ENCODE measurements at places on chromosomes 6 and 20.

DNA sequence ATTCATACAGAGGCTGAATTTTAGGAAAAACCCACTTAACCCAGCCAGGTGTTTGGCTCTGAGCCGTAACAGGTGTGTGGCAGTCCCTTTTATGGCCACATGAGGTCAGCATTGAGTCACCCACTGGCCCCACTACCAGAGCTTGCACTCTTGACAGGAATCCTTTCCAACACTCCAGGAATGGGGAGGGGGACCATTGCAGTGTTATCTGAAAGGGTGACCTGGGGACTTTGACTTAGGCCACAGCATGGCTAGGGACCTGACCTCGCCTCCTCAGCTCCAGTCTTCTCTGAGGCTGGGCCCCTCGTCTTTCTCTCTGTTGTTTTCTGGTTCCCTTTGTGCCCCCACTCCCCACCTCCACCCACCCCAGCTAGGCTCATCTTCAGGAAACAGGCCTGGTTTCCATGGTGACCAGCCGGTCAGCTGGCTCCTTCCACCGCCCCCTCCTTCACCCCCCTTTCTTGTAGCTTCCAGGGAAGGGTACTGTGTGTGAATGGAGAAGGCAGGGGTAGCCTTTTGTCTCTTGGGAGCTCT, 2.1 kb upstream of the TMEM151B start:
- peak; percentile 67 for DNase-seq

- DNase-seq = no peak
These were observed 26.8 kb downstream of the RRBP1 start for GRCh38 chr20:17655286-17655651.

DNA sequence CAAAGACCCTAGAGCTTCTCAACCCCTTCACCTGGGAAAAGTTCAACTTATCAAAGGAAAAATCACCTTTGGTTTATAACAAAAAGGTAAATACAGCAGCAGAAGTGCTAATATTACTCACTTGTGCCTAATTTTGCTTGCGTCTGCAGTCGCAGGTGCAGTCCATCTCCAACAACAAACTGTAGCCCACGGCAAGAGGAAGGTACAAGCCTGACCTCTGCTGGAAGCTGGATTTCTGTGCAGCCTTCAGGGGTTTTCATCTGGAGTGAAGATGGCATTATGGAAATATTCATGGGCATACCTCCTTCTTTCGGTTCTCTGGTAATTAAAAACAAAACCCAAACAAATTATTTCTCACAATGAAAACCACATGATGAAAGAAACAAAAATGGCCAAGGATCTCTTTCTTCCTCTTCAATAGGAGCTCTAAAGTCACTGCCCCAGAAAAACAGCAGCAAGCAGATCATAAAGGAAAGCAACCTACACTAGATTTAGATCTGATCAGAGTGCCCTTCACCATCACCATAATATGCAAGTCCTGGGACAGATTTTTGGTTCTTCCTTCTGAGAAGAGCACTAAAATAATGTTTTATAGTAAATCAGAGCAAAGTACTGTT, 7.8 kb downstream of the UBE3D start:
- peak; percentile 4 for DNase-seq

DNA sequence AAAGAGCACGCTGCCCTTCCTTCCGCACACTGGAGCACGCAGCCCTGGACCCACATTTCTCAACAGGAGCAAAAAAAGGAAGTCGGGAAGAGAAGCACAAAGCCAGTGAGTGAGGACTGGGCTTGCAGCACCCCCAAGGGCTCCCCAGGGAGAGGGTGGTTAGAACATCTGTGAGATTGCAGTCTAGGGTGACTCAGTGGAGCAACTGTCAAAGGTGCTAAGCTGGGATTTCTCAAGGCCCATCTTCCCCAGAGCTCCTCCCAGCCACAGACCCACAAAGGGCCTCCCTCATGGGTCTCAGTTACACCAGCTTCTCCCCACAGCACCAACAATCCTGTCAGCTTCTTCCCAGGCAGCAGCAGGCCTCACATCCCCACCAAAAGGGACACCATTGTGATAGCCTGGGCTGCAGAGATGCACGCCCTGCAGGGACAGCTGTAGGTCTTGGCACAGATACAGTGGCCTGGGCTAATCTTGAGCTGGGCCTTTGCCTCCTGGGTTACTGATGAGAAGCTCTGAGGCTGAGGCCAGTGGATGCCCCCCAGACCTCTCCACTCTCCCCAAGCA, 39.6 kb upstream of the CD93 start:
- DNase-seq = no peak

DNA sequence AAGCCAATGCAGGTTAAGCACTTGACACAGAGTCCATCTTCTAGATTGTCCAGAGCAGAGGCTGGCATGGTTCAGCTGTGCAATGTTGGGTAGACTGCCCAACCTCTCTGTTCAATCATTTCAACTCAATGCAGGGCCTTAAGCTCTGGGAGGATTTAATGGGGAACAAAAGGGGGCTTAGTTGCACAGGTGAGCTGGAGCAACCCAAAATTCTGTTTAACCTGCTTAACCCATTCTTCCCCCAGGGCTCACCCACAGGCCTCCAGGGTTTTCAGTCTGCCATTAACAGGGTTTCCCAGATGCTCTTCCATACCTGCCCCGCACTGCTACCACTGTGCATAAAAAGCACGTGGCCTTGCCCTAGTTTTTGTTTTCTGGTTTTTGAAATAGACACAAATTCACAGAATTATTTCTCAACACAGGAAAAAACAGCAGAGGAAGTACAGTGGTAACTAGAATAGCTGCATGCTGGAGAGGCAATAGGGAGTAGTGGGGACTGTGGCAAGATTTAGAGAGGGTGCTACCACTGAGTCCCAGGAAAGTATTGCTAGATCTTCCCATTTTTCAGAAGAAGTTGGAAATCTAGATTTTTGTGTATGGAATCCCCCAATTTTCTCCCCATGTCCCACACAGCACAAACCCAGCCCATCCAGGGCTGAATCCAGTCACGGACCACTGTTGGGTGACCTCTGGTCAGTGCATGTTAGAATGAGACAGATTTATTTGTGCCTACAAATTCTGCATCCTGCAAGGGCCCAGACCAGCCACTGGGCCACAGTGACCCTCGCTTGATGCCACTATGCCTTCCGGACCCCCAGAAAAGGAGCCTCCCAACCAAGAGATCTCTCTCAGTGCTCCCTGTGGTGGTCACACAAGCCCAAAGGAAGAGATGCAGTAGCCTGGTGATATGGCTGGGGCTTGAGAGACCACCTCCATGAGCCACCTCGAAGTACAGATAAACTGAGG, 4.6 kb downstream of the PTGIS start:
- DNase-seq = no peak

DNA sequence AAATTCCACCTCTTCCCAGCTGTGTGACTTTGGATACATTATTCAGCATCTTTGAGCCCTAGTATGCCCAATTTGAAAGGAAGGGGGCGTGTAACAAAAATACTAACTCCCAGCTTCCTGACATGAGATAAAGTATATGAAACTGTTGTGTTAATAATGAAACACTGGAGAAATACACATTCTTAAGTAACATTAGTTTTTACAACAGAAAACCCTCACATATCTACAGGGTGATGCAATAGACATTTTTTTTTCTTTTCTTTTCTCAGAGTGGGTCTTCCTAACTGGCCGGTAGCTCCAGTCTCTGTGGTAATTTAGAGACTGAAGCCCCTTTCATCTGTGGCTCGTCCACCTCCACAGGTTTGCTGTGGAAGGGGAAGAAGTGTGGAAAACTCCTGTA, 79.5 kb downstream of the CD83 start:
- DNase-seq = no peak

GRCh38 chr20:62651285-62652021, 9.2 kb downstream of the SLCO4A1 start:
- DNase-seq = peak; percentile 53

- no peak for DNase-seq
These were observed 22.7 kb downstream of the ZDHHC14 start for GRCh38 chr6:157403686-157404051.

GRCh38 chr6:73481969-73482368, 20.4 kb downstream of the MTO1 start:
- no peak for DNase-seq

- no peak for DNase-seq
These were observed 7.7 kb upstream of the MICB start for GRCh38 chr6:31490115-31490873.

DNA sequence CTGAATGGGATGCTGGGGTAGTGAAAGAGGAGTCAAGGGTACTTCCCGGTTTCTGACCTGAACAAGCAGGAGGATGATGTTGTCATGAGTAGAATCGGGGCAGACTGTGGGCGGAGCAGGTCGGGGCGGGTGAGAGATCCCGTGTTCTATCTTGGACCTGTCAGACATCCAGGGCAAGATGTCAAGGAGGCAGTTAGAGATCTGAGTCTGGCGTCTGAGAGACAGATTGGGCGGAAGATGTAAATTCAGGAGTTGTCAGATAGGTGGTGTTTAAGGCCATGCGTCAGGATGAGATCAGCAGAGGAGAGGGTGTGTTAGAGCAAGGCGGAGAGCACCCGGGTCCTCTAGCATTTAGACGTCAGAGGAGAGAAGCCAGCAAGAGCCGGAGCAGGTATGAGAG, 115.5 kb downstream of the DLGAP4 start:
- DNase-seq = no peak

- no peak for DNase-seq
These were observed 177.8 kb downstream of the CDKAL1 start for GRCh38 chr6:20712011-20712410.

DNA sequence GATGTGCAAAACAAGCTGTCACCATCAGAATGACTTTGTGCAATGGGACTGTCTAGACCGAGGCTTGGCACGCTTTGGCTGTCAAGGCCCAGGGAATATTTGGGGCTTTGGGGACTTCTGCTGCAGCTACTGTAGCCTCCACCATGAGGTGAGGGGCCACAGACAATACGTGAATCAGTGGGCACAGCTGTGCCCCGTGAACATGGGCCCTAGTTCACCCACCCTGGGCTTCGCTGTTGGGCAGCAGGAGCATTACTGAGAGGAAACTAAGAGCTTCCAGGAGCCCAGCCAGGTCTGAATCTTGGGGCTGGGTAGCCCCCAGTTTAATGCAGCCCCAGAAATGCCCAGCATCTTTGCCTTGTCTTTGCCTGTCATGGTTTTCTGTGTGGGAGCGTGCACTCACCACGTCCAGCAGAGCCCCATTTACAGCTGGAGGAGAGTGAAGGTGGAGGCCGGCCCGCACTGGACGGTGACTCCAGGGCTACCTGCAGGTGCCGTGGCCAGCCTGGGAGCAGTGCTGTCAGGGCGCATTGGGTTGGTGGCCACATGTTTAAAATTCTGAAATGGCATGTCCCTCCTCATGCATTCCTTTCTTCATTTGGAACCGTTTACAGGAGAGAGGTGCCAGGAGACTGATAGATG, 34.7 kb downstream of the DUSP22 start:
- no peak for DNase-seq

DNA sequence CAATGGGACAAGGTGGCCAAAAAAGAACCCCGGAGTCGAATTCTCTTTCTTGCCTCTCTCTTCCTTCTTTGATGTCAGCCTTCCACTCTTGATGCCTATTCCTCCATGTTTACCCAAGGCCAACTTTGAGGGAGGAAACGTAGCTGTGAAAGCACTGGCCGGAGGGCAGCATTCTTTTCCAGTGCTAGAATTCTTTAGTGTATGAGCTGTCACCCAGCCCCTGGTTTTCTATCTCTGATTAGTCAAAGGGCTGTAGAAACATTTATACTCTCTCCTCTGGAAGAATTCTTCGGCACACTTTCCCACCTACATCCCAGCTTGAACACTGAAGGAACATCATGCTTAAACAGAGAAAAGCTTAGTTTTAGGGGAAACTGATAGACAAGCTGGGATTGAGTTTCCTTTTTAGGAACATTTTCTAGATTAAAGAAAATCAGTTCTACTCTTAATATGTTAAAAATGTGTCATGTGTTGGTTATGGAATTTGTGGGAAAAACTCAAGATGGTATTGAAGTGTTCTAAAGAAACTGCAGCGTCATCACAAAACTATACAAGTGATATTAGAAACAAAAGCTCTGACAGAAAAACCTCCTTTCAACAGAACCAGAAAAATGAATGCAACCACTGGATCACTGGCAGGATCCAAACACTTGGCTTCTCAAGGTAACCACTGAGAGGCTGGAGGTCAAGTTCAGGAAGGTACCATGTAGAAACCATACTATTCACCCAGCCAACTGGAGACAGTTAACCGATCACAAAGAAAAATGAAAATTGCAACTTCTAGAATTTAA, 20.7 kb upstream of the UTRN start:
- no peak for DNase-seq

GRCh38 chr20:10362674-10363073, 71.3 kb downstream of the MKKS start:
- DNase-seq = no peak

DNA sequence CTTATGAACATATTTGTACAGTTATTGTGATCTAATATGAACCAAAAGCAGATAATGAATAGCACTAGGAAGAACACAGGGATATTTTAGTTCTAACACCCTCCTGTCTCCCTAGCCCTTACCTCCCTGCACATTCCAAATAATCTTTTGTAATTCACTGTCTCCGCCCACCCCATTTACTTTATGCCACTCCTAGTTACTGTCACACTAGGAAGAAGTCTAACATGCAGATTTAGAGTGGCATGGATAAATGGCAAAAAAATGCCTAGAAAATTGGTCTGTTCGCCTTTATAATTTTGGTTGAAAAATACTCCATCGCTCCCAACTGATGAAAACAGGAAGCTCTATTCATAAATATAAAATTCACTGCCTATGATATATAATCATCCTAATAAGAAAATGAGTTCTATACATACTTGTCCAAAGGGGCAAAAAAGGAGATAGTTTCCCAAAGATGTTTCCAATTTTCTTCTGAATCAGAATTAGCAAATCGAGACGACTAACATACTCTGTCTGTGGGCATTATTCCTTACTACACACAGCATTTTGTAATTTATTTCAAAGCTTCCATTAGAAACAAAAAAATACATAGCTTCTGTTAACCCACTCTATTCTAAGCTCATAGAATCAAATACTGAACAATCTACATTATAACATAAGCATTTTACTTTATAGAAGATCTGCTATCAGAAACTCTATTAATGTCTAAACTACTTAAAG, 1.3 kb upstream of the RUNX2 start:
- DNase-seq = no peak

GRCh38 chr6:18021166-18021850, 33.9 kb upstream of the KIF13A start:
- no peak for DNase-seq

DNA sequence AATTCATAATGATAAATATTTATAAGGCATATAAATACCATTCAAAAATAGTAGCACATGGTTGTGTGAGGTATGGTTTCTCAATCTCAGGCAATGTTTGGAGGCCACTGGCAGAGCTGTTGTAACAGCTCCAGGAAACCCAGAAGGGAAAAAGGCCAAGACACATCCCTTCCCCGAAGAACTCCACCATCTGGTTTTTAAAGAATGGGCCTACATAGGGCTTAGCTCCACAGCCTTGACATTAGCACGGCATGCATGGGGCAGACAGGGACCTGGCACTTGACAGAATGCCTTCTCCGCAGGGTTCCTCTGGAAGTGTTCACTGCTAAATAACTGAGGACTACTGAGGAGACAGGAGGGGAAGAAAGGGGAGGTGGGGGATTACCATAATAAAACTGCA, 16.1 kb upstream of the FOXO3 start:
- no peak for DNase-seq

GRCh38 chr6:4138186-4138585, 2.8 kb upstream of the ECI2 start:
- no peak for DNase-seq

GRCh38 chr6:7580927-7581618, 8.9 kb upstream of the SNRNP48 start:
- no peak for DNase-seq

- no peak for DNase-seq
These were observed 21.5 kb upstream of the HLA-C start for GRCh38 chr6:31293343-31293742.

Measured in stimulated activated CD4-positive, alpha-beta T cell treated with anti-CD3 and anti-CD28 coated beads, Interleukin-2, amount 100 ng/mL, for 48 hours (primary cell).